ENCODE measurements at places on chromosomes 5 and 9.
A peak's percentile ranks its signal among the peaks of the same experiment; 100 is the strongest.

- no peak for DNase-seq
Measured at GRCh38 chr9:94082553-94082952, 1.7 kb upstream of the PTPDC1 start.

DNA sequence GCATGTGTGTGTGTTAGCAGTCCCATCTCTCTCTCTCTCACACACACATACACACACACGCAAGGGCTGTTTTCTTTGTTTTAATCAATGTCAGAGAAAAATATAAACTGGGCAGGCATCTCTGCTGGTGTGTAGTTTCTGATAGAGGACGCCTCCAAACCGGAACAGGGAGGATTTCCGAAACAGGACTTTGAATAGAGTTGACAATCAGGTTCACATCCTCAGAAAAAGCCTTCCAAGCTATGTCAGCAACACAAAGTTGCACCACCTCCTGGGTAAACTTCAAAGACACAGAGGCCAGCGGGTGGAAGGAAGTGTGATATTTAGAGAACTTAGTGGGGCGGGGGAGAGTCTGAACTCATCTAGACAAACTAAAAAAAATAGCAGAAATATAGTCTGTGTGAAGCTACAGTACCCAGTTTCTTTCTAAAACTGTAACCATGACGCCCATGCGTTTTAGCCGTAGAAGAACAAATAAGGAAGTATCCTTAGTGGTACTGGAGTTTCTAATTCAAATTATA is 1.2 kb downstream of the ST8SIA4 start:
- peak; percentile 60 for DNase-seq

DNA sequence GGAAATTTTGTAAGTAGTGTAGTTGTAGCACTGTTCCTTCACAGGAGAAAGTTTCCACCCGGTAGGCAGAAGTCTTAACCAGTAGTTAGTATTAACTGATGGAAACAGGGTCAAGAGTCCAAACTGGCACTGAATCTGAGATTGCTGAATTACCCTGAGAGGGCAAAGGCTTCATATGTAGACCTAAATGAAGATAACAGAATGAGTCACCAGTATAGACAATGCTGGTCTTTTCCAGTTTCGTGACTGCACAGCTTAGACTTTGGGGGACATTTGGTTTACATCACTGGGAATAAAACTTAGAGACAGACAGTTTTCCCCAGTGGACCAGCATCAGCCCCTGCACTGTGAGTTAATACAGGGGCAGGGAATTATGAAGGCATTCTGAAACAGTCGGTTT is 60.5 kb downstream of the PCSK5 start:
- no peak for DNase-seq

- no peak for DNase-seq
Measured at GRCh38 chr5:142618130-142618523, 67.8 kb downstream of the FGF1 start.

DNA sequence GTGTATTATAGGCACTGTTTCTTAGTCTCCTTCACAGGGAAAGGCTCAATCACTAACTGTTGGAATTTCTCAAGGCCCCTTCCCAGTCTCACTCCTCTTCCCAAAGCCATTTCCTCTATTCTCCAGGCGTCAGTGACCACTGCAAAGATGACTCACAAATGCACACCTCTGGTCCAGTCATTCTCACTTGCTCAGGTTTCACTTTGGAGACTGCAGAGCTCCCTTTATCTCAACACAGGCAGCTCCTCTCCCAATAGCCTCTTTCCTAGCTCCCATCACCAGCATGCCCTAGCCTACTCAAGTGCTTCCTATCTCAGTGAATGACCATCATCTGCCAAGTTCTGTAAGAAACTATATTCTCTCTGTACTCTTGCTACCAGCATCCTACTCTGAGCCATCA is 323.6 kb downstream of the NTRK2 start:
- no peak for DNase-seq

- no peak for DNase-seq
Measured at GRCh38 chr9:12439267-12439666, 253.9 kb upstream of the TYRP1 start.

Measured in activated CD8-positive, alpha-beta memory T cell treated with anti-CD3 and anti-CD28 coated beads, Interleukin-2, amount 50 U/mL, for 4 hours (primary cell).